NCI-H345 (cell line): ENCODE measurements at places on chromosomes 5 and 9.

DNA sequence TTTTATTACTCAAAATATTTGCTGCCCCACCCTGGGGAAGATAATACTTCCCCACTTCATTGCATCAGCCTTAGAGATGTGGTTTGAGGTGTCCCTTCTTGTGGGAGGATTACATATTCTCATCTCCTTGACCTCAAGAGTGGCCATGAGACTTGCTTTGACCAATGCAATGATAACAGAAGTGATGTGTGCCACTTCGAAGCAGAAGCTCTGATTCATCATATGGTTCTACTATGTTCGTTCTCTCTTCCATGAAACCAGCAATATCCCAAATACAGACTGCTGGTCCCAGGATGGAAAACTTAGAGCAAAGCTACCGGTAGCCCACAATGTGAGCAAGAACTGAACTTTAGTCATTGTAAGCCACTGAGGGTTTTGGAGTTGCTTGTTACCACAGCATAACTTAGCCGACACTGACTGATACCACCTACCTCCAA is 92.0 kb downstream of the THBS4 start:
- DNase-seq = no peak

- DNase-seq = no peak
These were observed 101.8 kb downstream of the FGF18 start for GRCh38 chr5:171521219-171521633.

DNA sequence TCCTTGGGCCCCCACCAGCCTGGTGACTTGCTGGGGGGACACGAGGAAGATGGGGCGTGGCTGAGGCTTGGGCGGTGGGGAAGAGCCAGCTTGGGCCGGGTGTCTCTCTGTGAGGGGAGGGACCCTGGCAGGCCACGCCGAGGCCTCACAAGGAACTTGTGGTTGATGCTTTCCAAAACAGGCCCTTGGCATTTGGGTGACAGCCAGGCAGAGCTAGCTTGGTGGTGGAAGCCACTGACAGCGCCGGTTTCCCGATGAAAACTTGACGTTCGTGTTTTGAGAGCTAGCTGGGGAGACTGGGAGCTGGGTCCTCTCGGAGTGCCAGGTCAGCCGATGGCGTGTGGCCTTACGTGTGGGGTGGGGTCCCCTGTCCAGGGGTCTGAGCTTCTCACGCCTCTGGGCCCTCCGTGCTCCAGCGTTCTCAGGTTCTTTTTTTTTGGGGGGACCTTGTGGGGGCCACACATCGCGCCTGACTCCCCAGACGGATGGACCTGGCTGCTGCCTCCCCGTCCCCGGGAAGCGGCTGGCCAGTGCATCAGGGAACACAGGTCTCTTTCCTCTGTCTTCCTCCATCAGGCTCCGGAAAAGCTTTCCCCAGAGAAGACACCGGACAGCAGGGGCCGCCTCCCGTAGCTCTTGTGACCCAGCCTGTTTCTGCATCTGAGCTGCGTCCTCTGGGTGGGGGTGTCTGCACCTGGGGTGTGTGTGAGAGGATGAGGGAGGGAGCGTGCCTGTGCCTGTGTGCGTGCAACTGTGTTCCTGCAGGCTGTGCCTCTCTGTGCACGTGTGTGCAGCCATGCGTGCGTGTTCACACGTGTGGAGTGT is 129.3 kb upstream of the LPCAT1 start:
- no peak for DNase-seq

DNA sequence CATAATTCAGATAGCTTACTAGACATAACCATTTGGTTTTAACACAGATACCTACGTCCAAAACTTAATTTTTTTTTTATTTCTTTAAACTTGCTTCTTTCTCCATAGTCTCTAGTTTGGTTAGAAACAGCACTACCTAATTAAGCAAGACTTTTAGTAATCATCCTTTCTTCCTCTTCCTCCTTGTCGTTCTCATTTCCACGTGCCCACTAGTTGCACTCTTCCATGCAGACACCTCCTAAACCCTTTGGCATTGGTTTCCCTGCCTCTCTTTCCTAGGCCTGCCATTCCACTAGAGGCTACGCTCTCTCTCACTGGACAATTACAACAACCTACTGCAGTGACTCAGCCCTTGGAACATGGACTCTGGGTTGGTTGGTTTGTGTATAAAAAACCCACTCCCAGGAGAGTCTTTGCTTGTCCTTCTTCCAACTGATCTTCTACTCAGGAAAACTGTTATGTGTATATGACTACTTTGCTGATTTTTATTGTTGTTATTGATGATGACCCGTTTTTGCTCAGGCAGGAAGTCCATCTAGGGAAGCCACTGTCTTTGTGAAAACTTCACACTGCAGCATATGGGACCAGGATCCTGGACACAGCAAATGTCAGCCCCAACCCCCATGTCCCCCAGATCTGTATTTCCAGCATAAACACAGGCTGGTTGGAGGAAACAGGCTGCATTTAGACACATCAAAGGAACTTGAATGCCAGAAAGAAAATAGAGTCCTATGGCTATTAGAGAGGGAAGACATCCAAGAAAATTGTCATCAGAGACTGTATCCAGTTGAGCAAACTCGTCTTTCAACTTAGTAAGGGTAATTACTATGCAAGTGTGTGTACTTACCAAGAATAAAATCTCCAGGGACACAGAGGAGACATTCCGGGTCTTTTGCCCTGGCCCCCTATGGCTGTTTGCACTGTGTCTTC is 503.2 kb downstream of the GADD45G start:
- no peak for DNase-seq

- DNase-seq = no peak
These were observed 33.4 kb upstream of the UNC5A start for GRCh38 chr5:176776916-176777315.

DNA sequence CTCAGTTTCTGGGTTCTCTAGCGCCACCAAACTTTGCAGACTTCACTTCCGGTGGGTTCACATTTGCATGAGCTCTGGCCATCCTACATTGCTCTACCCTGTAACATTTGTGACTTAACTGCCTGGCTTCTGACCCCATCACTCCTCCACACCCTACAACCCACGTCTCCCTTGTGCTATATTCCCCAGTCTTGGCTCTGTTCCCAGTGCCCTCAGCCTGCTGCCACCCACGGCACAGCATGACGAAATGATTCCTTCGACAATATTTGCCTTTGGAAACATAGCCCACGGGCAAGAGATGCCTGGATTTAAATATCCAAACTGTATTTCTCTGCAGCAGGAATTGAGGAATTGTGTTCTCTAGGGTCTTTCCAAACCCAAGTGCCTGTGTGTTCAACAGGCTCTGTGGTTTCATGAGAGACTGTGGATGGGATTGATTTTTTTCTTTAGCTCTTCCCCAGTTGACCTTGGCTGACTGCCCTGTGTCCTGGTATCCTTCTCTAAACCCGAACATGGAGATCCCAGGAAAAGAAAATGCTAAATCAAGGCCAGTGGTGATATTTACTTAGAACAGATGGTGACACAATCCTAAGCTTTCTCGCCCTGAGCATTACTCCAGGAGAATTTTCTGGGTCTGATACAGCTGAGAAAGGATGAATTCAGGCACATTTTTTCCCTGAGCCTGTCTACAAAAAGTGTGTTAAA is 44.4 kb upstream of the GRIA1 start:
- peak; percentile 92 for DNase-seq

GRCh38 chr5:143402017-143402552 is 1.4 kb downstream of the NR3C1 start:
- DNase-seq = peak; percentile 15

- DNase-seq = peak; percentile 0
These were observed 850.2 kb upstream of the NUDT12 start for GRCh38 chr5:104412649-104413240.

GRCh38 chr5:150672237-150672883 is 11.3 kb downstream of the MYOZ3 start:
- peak; percentile 6 for DNase-seq

GRCh38 chr9:121299467-121300282 is 31.7 kb downstream of the GSN start:
- DNase-seq = no peak

DNA sequence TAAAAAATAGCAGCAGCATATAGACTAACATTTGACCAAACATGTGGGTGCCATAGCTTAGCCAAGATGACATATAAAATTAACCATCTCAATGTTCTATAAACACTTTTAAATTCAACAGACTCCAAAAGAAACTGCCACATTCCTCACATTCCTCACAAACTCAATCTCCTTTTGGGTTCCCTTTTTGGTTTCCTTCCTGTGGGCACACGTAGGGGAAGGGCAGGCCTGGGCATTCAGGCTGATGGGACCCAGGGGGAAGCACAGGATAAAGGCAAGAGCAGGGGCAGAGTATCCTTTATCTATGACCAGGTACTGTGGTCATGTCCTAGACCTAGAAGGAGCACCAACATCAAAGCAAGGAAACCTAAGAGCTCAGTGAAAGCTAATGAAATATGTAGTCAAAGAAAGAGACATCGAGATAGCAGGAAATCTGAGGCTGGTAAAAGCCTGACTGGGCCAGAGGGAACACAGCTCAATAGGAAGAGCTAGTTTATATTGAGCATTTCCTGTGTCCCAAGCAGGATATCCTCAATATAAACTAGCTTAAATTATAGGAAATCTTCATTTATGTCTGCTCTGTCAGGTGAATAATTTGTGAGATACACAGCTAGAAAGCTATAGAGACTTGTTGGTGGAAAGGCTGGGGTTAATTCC is 13.6 kb upstream of the ERAP1 start:
- no peak for DNase-seq

DNA sequence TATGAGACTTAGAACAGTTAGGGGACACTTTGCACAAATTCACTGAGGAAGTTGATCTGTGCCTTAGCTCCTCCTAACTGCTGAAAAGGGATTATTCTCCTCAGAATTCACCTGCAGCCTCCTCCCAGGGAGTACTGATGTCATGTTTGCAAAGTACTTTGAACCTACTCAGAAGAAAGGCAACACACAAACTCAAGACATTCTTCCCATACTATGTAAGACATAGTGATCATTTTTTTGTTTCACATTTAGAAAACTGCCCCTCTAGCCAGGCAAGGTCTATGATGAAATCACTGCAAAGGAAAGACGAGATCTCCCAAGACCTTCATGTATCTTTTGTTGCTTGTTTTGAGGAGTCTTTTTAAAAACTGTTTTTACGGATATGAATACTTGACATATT is 10.6 kb upstream of the VLDLR start:
- DNase-seq = no peak

- no peak for DNase-seq
These were observed 134.8 kb upstream of the PCA3 start for GRCh38 chr9:76629205-76629990.

DNA sequence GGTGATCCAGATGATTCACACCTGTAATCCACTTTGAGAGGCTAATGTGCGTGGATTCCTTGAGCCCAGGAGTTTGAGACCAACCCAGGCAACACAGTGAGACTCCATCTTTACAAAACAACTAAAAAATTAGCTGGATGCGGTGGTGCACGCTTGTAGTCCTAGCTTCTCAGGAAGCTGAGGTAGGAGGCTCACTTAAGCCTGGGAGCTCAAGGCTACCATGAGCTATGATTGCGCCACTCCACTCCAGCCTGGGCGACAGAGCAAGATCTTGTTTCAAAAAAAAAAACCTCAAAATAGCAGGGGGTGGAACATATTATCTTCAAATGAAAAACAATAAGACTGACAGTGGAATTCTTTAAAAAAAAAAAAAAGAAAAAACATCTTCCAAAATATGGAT is 59.0 kb downstream of the PCDHGC5 start:
- DNase-seq = no peak

DNA sequence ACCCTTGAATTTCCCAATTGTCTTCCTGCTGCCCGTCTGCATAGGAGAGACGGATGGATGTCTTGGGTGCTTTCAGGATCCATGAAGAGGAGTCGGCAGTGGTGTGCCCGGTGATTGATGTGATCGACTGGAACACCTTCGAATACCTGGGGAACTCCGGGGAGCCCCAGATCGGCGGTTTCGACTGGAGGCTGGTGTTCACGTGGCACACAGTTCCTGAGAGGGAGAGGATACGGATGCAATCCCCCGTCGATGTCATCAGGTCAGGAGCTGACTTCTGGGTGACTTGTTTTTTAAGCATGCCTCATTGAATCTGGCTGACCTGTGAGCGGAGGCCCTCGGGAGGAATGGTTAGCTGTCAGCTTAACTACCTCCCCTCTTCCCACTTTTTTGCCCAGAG is 24.2 kb downstream of the GALNT12 start:
- DNase-seq = no peak

- DNase-seq = no peak
These were observed 21.8 kb upstream of the FKTN start for GRCh38 chr9:105535920-105536668.

DNA sequence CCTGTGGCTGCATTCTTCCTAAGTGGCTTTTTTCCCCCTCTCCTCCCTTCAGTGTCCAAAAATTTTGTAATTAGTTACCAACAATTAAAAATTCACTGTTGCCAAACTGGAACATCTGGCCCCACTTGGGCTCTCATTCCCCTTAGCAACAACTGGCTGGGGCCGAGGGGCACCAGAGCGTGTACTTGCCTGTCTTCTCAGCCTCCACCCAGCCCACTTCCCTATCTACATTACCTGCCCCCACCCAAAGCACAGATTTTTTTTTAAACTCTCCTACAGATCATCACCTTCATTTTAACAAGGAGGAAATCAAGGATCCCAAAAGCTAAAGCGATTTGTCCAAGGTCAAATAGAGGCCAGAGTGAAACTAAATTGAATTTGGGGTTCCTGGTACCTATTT is 278.8 kb downstream of the EBF1 start:
- DNase-seq = no peak

- no peak for DNase-seq
These were observed 68.8 kb downstream of the C9orf50 start for GRCh38 chr9:129552064-129552463.

DNA sequence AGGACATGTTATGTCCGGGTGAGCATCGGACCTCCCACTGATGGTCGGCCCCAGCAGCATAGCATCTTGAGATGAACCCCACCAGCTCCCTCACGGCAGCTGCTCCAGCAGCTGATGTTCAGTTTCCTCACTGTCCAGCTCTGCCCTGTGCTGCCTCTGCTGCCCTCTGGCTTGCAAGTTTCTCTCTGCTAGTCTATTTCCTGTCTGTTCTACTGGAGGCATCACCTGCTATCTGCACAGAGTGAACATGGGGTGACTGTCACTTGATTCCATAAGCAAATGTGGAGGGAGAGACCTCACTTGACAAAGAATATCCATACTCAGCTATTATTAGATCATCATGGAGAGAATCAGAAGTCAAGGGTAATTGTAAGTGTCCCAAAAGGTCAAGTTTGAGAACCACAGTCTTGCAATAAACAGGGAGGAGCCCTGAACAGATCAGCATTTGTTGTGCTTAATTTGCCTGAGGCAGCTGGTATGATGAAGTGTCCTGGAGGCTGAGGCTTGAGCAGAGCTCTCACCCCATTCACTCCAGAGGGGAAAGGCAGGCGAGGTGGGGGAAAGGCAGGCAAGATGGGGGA is 702.8 kb downstream of the SEMA5A start:
- peak; percentile 67 for DNase-seq
